ENCODE measurements at places on chromosomes 13 and 19. TPM values are rescaled to one million over a fixed set of nuclear protein-coding genes. Genes with fewer than 3 reads are reported as not detected.

DNA sequence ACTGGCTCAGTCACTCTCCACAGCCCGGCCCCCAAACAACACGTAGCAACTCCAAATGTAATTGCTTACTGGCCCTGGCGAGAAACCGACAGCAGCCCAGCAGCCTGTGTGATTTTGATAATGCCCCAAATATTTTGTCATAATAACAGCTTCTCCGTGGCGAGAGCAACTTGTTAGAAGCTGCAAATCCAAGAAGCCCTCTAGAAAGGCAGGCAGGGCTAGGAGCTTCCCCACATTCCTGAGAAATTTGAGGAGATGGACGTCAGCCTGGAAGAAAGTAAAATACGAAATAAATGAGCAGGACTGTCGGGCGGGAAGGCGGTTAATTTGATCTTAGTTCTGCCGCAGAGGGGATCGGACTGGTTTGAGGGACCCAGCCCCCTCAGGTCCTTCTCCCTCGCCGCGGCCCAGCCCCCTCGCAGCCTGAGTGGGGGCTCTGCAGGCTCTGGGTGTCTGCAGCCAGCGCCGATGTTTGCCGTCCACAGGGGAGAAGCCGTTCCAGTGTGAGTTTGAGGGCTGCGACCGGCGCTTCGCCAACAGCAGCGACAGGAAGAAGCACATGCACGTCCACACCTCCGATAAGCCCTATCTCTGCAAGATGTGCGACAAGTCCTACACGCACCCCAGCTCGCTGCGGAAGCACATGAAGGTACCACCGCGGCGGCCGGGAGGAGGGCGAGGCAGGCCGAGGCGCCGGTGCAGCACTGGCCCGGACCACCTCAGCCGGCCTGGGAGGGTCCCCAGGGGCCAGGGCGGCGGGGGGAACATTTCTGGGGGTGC is 3.1 kb downstream of the ZIC2 start:
- no peaks in the 10 kb centered on the region for H3K36me3 ChIP-seq
- no peak overlapping the region for H3K4me3 ChIP-seq
- H3K27me3 ChIP-seq = peaks cover 36% of the 10 kb centered on the region
- peaks cover 25% of the 10 kb centered on the region for H3K4me1 ChIP-seq
- DNase-seq = no peak

The LYPD3 gene
- total RNA-seq = 0.15 TPM

The TJP3 gene
- total RNA-seq = 20.6 TPM

DNA sequence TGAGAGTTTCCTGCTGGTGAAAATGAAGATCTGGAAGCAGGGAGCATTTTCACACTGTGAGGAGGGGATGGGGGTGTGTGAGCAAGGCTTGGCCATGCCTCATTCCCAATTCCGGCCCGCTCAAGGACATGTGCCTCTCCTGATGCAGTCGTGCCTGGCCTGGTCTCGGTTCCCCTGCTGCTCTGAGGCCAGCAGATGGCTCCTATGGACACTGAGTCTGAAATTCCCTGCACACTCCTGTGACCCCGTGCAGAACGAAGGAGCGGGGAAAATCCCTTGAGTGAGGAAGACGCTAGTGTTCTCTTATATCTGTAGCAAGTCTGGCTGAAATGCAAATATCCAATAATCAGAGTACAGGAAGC is 363 bp upstream of the ZNF763 start:
- H3K4me3 ChIP-seq = no peak overlapping the region
- H3K36me3 ChIP-seq = no peaks in the 10 kb centered on the region
- H3K27me3 ChIP-seq = no peaks in the 10 kb centered on the region
- H3K27ac ChIP-seq = no peak overlapping the region
- peaks cover 18% of the 10 kb centered on the region for H3K4me1 ChIP-seq
- DNase-seq = peak; percentile 17

- H3K36me3 ChIP-seq = no peaks in the 10 kb centered on the region
- H3K27me3 ChIP-seq = peaks cover 4% of the 10 kb centered on the region
- DNase-seq = no peak
- no peak overlapping the region for H3K4me3 ChIP-seq
- no peaks in the 10 kb centered on the region for H3K4me1 ChIP-seq
Observed at GRCh38 chr13:107716241-107716640, 499.1 kb downstream of the LIG4 start.

The ZNF701 gene
- 7.7 TPM for total RNA-seq

- H3K4me3 ChIP-seq = no peak overlapping the region
- H3K27ac ChIP-seq = no peak overlapping the region
- H3K27me3 ChIP-seq = no peaks in the 10 kb centered on the region
- peaks cover 19% of the 10 kb centered on the region for H3K4me1 ChIP-seq
- H3K36me3 ChIP-seq = no peaks in the 10 kb centered on the region
- DNase-seq = no peak
Observed at GRCh38 chr13:40422588-40423235, 243.7 kb downstream of the FOXO1 start.

DNA sequence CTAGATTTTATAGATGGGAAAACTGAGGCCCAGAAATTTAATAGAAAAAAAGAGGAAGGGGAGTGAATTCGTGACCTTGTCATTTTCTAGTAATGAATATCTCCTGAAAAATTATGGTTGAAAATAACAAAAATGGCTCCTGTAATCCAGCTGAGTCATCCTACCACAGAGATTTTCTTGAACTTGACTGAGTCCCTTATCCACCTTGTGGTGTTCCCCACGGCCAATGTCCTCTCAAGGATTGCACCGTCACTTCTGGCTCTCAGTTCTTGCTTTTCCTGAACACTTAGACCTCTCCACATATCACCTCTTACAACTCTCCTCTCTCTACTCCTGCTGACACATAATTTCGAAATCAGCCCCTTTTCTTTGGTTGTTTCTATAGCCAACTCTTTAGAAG is 1.2 kb upstream of the KATNAL1 start:
- H3K27me3 ChIP-seq = no peaks in the 10 kb centered on the region
- no peaks in the 10 kb centered on the region for H3K36me3 ChIP-seq
- peaks cover 41% of the 10 kb centered on the region for H3K4me1 ChIP-seq

The CEACAM7 gene
- total RNA-seq = not detected

DNA sequence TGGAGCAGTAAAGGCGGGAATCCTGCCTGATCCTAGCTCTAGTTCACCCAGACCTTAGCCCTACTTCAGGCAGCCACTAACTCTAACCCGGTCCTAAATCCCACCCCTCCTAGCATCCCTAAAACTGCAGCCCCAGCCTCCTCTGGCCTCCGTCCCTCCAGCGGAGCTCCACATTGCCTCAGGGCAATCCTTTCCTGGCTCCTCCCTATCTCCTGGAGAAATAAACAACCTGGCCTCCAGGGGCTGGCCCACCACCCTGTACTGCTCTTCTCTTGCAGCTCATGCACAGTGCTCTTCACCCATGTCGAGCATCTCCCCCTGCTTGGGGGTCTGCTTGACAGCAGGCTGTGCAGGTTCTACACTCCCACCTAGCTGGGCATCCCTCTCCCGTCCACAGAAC is 6.7 kb downstream of the POU2F2 start:
- H3K27me3 ChIP-seq = peaks cover 1% of the 10 kb centered on the region
- no peak overlapping the region for H3K27ac ChIP-seq
- no peak overlapping the region for H3K4me3 ChIP-seq
- no peak for DNase-seq
- H3K4me1 ChIP-seq = peaks cover 9% of the 10 kb centered on the region
- H3K36me3 ChIP-seq = no peaks in the 10 kb centered on the region

The ZIM2 gene
- total RNA-seq = 10.3 TPM

DNA sequence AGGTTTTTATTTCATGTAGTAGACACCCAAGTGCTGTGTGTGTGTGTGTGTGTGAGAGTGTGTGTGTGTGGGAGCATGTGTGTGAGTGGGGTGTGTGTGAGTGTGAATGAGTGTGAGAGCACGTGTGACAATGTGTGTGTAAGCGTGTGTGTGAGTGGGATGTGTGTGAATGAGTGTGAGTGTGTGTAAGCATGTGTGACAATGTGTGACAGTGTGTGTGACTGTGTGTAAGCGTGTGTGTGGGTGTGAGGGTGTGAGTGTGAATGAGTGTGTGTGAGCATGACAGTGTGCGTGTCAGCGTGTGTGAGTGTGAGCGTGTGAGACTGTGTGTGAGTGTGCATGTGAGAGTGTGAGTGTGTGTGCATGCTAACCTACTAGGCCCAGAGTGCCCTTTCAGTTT is 15.3 kb downstream of the NOVA2 start:
- peaks cover 33% of the 10 kb centered on the region for H3K27me3 ChIP-seq
- H3K4me1 ChIP-seq = no peaks in the 10 kb centered on the region
- H3K36me3 ChIP-seq = no peaks in the 10 kb centered on the region
- H3K27ac ChIP-seq = no peak overlapping the region
- DNase-seq = no peak

The NLRP5 gene
- total RNA-seq = not detected
